ENCODE measurements at places on chromosomes 7 and 10.

GRCh38 chr7:96827701-96828100 lies 118.1 kb upstream of the SEM1 start:
- DNase-seq = no peak

- DNase-seq = no peak
Observed at GRCh38 chr7:57407125-57407524, 42.9 kb upstream of the ZNF716 start.

DNA sequence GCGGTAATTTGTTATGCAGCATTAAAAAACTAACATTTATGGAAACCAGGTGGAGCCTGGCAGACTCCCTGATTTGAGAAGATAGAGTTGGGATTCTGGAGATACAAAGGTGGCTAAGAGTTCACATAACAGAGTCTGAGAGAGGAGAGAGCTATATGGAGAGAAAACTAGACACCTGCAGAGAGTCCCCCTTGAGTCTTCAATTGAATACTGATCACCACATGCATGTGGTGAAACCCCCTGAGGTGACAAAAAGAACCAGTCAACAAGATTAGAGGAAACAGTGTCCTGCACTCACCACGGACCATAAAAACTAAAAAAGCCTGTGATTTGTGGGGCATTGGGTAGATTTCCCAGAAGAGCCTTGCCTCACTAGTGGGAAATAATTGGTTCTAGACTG lies 10.1 kb downstream of the GIMAP2 start:
- no peak for DNase-seq

- no peak for DNase-seq
Observed at GRCh38 chr10:131195116-131195515, 116.4 kb downstream of the TCERG1L start.

GRCh38 chr7:43735802-43736603 lies 6.7 kb upstream of the COA1 start:
- peak; percentile 58 for DNase-seq

GRCh38 chr7:53603461-53603860 lies 568.0 kb downstream of the POM121L12 start:
- DNase-seq = no peak

All from stimulated activated CD8-positive, alpha-beta memory T cell treated with anti-CD3 and anti-CD28 coated beads, Interleukin-4, amount 100 ng/mL, for 48 hours (primary cell).